NCI-H1436 treated with DMSO at 0.1 percent for 48 hours (cell line): ENCODE measurements at places on chromosomes 6 and 20.

- no peak for DNase-seq
Observed at GRCh38 chr20:10634683-10635411, 39.0 kb downstream of the JAG1 start.

GRCh38 chr20:34915749-34916455, 39.5 kb downstream of the ACSS2 start:
- no peak for DNase-seq

DNA sequence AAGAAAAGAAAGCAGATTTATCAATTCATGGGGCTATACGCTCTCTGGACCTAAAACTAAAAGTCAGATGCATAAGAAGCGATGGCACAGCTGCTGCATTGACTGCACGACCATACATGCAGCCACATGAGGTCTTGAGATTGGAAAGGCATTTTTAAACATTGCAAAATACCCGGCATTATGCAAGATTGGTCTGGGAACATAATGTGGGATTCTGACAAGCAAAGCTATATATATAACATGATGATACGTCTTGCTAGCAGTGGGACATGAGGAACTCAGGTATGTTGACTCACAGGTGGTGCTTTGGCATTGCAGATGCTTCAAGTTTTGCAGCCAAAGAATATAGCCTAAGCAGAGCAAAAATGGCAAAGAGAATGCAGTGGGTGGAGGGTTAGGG, 55.1 kb downstream of the SAMD3 start:
- no peak for DNase-seq

- DNase-seq, result no peak
Observed at GRCh38 chr6:144349690-144350527, 64.8 kb downstream of the UTRN start.

- DNase-seq, result no peak
Observed at GRCh38 chr6:157944983-157945931, 36.4 kb upstream of the SYNJ2 start.

GRCh38 chr6:133070410-133071043, 170.6 kb upstream of the EYA4 start:
- no peak for DNase-seq

- DNase-seq, result no peak
Observed at GRCh38 chr6:159908535-159908934, 17.7 kb downstream of the MAS1 start.

GRCh38 chr6:69958978-69959377, 92.6 kb downstream of the COL19A1 start:
- no peak for DNase-seq

DNA sequence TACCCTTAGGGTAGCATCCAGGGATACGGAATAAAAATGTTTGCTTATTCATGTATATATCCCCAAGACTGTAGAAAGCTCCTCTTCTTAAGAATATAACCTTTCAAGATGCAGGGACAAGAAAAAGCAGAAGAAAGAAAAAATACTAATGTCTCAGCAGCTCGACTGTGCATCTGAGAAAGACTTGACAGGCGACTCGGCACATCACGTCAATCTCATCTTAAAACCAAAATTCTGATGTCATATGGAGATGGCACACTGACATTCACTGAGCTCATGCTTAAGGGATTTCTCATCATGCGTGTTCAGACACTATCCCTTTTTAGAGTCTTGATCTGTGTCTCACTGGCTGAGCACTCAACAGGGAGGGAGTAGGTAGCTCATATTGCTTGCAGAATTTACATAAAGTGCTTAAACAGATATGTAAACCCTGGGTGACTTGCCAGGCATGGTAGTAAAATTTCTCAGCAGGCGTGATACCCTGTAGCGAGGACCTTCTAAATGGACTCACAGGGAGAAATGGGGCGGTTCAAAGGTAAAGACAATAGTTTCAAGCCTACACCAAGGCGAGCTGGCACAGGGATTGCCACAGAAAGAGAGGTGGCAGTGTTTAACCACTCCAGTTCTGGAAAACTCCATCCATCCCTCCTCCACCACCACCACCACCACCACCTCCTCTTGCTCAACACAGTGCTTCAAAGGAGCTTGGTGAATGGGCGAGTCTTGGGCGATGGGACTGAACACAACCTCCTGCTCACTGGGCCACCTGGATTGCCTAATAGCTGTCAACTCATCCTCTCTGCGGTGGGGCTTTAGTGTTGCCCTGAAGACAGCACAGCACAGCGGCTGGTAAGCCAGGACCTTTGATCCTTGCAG, 330.5 kb downstream of the TFAP2A start:
- no peak for DNase-seq

GRCh38 chr6:19180348-19181072, 656.7 kb upstream of the ID4 start:
- no peak for DNase-seq

DNA sequence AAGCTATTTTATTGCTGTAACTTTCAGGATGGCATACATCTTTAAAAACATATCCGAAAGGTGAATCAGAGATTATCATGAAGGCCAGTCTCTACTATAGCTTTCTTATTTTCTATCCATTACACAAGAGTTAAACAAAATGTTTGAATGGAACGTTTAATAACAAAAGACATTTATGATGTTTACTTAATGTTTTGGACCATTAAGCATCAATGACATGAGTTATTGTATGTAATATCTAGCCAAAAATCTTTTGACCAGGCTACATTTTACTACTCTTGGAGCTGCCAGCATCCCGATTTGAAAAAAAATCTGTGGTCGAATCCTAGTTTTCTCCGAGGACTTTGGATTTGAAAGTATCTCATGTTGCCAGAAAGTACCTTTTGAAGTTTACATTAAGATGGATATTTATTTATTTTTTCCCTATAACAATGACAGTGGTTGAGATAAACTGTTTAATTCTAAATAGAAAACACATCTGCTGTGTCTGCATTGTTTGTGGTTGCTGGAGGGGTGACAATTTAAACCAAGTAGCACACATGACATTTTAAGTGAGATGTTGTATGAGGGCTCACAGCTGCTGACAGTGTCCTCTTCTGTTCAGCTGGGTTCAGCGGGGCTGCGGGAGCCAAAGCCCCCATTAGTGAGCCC, 293.7 kb upstream of the TCF21 start:
- no peak for DNase-seq

DNA sequence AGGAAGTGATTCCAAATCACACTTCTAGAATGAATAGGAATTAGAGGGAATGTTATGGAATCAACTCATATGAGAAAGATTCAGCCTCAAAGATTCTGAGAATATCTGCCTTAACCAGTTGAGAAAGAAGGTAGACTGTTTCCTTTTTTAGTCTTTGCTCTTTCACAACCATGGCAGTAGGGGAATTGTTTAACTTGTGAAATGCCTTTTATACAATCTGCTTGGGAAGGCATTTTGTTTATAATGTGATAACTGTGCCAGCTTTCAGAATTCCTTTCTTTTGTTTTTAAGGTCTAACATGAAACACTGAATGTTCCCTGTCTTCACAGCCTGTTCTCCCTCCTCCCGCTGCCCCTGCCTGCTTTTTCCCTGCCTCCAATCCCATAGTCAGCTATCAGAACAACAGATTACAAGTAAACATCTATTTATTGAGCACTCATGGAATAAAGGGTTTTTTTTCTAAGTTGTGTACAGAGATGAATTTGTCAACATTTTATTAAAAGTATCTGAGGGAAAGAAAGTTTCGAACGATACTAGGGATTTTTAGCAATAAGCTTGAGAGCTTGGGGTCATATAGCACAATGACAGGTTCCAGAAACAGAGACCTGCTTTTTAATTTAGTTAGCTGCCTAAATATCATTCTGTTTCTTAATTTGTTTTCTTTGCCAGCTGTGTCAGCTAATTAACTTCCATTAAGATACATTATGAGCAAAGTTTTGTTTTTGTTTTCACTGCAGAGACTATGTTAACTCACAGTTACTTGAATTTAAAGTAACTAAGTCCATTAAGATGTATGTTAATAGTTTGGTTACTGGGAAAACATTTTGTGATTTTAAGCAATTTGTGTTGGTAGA, 28.3 kb upstream of the FBXO30 start:
- DNase-seq, result no peak

GRCh38 chr20:37291724-37292126, 2.3 kb downstream of the MANBAL start:
- no peak for DNase-seq

GRCh38 chr6:151289399-151290007, 49.7 kb downstream of the AKAP12 start:
- no peak for DNase-seq
